PC-3 (cell line): ENCODE measurements at places on chromosomes 6 and 20.

DNA sequence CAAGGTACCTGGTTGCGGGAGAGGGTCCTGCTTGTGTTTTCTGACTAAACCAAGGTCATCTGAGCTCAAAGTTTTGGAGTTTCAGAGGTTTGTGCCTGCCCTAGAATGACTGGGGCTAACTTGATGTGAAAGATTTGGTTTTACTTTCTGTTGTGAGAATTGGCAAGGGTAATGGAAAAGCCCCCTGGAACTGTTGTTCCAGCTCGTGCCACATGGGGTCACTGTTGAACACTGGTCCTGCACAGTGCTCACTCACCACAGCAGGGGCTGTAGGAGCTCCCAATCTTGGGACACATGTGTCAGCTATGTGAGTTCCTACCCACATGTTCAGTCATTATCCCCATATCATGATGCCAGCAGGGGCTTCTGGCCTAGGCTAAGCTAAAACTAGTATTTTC is 6.5 kb downstream of the TGM6 start:
- DNase-seq: peak; percentile 44

GRCh38 chr6:156944412-156944811 is 167.2 kb downstream of the ARID1B start:
- DNase-seq: no peak

DNA sequence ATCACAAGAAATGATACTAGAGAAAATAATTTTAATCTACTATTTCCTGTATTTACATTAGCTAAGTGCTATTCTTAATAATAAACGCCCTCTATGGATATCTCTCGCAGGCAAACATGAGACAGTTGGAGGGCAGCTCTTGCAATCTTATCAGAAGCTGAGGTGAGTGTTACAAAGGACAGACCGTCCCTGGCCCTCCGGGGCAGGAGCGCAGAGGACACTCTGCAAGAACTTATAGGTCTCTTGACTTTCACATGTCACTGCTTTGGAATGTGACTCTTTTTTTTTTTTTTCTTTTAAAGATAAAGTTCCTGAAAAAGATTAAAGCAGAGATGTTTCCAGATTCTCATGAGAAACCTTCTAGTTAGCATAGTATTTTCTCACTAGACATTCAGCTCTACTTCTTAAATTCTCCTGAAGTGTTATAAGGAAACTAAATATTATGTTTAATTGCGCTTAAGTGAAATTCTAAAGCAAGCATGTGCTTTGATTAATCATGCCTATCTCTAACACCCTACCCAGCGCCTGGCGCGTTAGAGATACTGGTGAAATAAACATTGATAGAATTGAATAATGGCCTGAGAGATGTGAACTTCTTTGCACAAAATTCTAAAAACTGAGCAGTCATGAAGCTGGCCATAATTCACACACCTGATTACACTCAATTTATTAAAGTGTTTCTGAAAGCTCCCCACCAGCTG is 57.4 kb downstream of the SYTL3 start:
- DNase-seq: peak; percentile 41

GRCh38 chr6:167416676-167417430 is 92.0 kb downstream of the TTLL2 start:
- DNase-seq: no peak

DNA sequence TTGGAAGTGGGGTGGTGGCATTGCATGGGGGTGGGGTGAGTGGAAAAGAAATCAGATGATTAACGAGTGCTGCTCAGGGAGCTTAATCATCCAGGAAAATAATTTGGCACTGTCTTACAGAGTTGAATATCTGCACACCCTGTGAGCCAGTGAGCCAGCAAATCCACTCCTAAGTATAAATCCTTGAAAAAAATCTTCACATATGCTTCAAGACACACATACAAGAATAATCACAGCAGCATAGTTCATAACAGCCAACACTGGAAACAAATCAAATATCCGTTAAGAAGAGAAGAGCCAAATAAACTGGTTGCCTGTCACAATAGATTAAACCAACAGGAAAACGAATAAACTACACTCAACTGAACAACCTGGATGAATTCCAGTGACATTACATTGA is 62.8 kb downstream of the SAMD3 start:
- no peak for DNase-seq
